ENCODE measurements at places on chromosomes 4 and X.
A peak's percentile ranks its signal among the peaks of the same experiment; 100 is the strongest.

DNA sequence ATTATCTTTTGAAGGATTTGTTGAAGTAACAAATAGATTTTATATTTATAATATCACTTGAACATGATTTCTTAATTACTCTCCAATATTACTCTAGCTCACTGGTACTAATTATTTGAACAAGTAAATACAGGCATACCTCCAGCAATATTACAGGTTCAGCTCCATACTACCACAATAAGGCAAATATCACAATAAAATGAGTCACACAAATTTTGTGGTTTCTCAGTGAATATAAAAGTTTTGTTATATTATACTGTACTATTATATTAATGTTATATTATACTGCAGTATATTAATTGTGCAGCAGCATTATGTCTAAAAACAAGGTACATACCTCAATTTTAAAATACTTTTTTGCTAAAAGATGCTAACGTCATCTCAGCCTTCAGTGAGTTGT lies 22.4 kb upstream of the IQCM start:
- DNase-seq, result no peak

- peak; percentile 11 for DNase-seq
Measured at GRCh38 chrX:42934020-42934726, 156.2 kb upstream of the PPP1R2C start.

DNA sequence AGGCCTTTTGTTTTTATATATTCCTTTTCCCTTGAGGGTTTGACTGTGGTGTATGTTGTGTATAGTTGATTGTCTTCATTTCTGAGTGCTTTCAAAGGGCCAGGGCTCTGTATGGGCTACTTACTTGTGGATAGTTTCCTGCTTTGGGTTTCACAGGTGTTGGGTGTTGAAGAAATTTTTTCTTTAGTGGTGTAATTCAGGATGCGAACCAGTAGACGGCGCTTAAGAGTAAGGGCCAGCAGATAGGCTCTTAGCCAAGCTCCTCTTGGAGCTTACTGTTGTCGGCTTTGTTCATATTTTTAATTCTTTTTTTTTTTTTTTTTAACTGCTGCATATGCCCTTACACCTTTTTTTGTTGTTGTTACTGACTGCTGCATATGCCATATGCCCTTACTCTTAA lies 276.3 kb upstream of the GALNT7 start:
- no peak for DNase-seq

DNA sequence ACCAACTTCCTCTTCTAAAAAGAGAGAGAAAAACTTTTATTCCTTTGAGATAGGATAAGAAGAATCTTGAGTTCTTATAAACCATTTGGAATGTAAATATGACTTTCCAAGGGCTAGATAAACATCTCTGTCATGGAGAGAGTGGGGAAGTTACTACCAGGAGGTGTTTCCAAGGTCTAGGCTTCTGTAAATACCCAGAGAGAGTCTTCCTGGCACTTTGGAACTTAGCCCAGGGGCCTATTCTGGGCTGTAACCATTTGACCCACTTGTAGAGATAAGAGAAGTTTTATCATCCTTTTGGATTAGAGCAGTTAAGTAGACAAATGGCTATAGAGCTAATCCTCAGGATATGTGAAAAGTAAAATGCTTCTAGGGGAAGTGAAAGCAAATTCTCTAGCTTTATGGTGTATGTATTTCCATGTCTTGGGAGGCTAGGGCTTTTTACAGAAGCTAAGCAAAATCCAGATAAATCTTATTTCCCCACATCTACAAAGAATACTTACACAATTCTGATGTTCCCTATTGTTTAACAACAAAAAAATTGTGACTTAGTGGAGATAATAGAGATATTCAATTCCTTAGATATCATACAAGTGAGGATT lies 51.1 kb downstream of the MCUB start:
- no peak for DNase-seq

All from GM20000 (cell line).